Hindlimb muscle (tissue), 1 donor: ENCODE measurements at places on chromosomes 7 and 10. TPM values are rescaled to one million over a fixed set of nuclear protein-coding genes. Genes with fewer than 3 reads are reported as not detected.

The JCAD gene
- polyA plus RNA-seq = 22.9 TPM

The ACTL6B gene
- not detected for polyA plus RNA-seq

The CDHR1 gene
- 1.0 TPM for polyA plus RNA-seq

The ATRNL1 gene
- polyA plus RNA-seq = 0.45 TPM

The PDGFA gene
- 33.2 TPM for polyA plus RNA-seq

The RP9 gene
- 29.2 TPM for polyA plus RNA-seq

The PLAU gene
- polyA plus RNA-seq = 32.5 TPM

The DUSP5 gene
- polyA plus RNA-seq = 4.2 TPM

- no peak for DNase-seq
These were observed 705.5 kb downstream of the GRID1 start for GRCh38 chr10:85661123-85661522.

- DNase-seq = no peak
These were observed 446.6 kb downstream of the ANKRD7 start for GRCh38 chr7:118671149-118671548.

DNA sequence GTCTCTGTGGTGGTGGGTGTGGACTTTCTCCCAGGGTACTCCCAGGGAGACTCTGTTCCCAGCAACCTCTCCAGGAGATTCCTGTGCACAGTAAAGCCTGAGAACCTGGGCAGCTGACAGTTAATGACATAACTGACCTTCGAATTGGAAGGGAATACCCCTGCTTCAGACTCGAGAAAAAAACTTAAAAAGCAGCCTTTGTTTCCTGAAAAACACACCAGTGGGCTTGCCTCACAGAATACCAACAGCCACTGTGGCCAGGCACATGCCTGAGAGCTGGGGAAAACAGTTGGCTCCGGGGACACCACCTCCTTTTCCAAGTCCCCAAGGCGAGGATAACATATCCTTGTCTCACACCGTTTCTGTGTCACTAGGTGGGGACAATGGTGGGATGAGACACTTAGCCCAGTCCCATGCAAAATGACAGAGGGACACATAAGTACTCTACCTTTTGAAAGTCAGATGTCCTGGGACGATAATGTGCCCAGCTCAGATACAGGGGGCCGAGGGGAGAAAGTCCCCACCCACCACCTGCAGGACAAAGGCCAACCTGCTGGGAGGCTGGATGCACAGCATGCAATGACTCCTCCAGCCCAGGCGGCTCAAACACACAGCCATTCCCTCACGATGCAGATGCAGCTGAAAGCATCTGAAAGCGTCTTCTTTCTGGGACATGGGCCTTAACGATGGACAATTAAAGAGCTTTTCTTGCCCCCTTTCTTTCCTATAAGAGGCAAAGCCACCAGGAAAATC is 65.6 kb downstream of the HIPK2 start:
- DNase-seq = no peak

- DNase-seq = no peak
These were observed 10.4 kb downstream of the TACR2 start for GRCh38 chr10:69406302-69406811.

DNA sequence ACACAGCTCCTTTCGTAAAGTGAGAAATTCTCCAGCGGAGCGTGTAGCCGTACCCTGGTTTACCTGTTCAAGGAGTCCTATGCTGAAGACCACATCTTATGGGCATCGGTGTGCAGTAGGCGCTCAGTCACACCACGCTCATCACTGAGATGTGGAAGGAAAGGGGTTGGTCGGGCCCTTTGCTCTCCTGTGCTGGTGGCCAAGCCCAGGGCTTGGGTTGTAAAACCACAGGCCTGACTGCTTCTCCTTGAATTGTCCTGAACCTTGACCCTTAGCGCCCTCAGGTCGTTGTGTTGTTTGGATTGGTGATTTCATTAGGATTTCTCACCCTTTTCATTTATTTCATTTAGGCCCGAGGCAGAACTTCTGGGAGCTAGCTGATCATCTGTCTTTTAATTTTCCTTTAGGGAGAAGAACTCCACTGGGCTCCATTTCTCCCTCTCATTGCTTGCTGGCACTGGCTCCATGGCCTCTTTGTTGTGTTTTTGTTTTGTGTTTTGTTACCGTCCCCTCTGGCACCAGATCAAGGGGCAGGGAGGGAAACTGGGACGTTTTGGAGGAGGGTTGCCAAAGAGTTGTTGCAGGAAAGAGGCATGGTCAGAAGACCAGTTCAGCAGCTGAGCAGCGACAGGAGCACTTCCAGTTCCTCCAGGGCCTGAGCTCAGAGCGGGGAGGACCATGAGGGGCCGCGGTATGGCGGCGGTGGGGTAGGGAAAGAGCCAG is 511.4 kb upstream of the GALNT17 start:
- DNase-seq = no peak

- DNase-seq = no peak
These were observed 844.4 kb downstream of the GATA3 start for GRCh38 chr10:8898745-8899330.

- DNase-seq = no peak
These were observed 345.9 kb upstream of the SHH start for GRCh38 chr7:156158213-156158612.

GRCh38 chr7:9231630-9232121 is 798.3 kb downstream of the NXPH1 start:
- no peak for DNase-seq

DNA sequence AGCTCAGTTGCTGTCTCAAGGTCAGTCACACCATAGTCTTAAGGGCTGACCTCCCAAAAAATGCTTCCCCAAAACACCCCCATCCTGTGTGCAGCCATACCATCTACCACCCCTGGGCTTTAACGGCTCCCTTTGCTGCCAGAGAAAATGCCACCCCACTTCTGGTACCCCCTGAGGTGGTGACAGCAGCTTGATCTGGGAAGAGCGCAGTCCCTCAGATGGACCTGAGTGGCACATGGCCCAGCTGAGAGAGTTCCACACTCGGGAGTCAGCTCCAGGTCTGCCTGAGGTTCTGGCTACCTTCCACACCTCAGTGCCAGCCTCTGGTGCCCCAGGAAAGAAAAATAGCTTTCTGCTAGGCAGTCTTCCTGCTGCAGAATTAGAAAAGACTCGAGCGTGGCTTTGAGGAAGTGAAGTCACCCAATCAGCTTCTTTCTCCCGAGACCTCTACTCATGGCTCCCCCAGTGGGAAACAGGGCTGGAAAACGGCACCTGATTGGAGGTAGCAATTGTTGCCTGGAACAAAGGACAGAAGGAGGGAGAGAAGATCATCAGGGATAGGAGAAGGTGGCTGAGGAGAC is 151.7 kb downstream of the ARHGAP21 start:
- DNase-seq = no peak

- no peak for DNase-seq
These were observed 36.8 kb upstream of the HSPA12A start for GRCh38 chr10:116779076-116779687.
